ENCODE measurements at places on chromosomes 1 and 21.

DNA sequence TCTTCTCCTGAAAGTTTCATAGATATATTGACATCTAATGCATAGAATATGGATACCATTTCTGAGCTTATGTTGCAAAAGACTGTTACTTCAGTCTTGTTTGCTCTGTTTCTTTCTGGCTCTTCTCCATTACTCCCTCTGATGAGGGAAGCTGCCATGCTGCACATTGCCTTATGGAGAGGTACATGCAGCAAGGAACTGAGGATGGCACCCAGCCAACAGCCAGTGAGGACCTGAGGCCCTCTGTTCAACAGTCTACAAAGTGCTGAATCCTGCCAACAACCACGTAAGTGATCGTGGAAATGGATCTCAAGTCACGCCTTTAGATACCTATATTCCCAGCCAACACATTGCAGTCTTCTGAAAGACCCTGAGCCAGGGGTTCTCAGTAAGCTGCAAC is 66.6 kb upstream of the ADAMTS5 start:
- H3K4me3 ChIP-seq, result no peak overlapping the region
- no peak overlapping the region for H3K27ac ChIP-seq
- no peaks in the 10 kb centered on the region for H3K36me3 ChIP-seq
- DNase-seq, result no peak
- H3K27me3 ChIP-seq, result no peaks in the 10 kb centered on the region

- H3K4me1 ChIP-seq, result no peaks in the 10 kb centered on the region
- H3K27ac ChIP-seq, result no peak overlapping the region
- H3K4me3 ChIP-seq, result no peak overlapping the region
- peaks cover 16% of the 10 kb centered on the region for H3K27me3 ChIP-seq
- no peaks in the 10 kb centered on the region for H3K36me3 ChIP-seq
Observed at GRCh38 chr1:170682169-170682568, 18.2 kb downstream of the PRRX1 start.

- H3K4me1 ChIP-seq, result peaks cover 61% of the 10 kb centered on the region
- H3K4me3 ChIP-seq, result peak overlapping the region; percentile 99
- H3K27ac ChIP-seq, result peak overlapping the region; percentile 96
- no peaks in the 10 kb centered on the region for H3K27me3 ChIP-seq
- peaks cover 9% of the 10 kb centered on the region for H3K36me3 ChIP-seq
Observed at GRCh38 chr1:228082918-228083870, 686 bp downstream of the ARF1 start.

DNA sequence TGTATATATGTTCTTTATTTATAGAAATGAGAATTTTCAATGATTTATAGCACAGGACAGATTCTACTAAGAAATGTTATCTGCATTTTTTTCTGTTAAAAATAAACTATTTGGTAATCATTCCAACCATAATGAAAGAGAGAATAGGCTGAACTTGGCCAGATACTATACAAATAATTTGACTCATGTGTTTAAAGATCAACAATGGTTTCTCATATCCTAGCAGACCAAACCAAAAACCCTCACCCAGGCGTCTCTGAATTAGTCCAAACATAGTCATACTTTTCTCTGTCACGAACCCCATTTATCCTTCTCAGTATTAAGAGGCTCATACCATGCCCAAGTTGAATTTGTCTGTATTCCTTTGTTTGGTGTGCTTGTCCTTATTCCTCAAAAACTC is 40.3 kb downstream of the RPE65 start:
- no peak overlapping the region for H3K4me3 ChIP-seq
- no peaks in the 10 kb centered on the region for H3K36me3 ChIP-seq
- DNase-seq, result no peak
- H3K27me3 ChIP-seq, result no peaks in the 10 kb centered on the region
- H3K27ac ChIP-seq, result no peak overlapping the region

GRCh38 chr1:19130468-19130867 is 79.6 kb downstream of the UBR4 start:
- H3K4me1 ChIP-seq, result peaks cover under 1% of the 10 kb centered on the region
- peaks cover 79% of the 10 kb centered on the region for H3K36me3 ChIP-seq
- H3K27me3 ChIP-seq, result no peaks in the 10 kb centered on the region

DNA sequence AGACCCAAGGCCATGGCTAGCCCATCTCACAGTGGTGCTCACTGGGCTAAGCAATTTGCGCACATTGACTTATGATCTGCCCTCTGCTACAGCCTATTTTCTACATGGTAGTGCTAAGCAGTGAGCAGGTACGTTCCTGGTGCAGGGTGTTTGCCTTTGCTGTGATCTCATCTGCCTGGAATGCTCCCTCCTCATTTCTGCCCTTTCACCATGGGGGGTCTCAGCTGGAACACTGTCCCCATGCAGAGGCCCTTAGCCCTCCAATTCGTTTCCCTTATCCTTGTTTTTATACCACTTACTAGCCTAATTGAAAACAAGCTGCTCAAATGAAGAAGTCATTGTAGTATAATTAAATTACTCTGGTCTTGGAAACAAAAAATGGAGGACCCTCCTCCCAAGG is 2.0 kb upstream of the B3GALT5 start:
- peaks cover 48% of the 10 kb centered on the region for H3K27me3 ChIP-seq
- peaks cover 4% of the 10 kb centered on the region for H3K4me1 ChIP-seq
- H3K4me3 ChIP-seq, result no peak overlapping the region
- H3K36me3 ChIP-seq, result no peaks in the 10 kb centered on the region
- H3K27ac ChIP-seq, result no peak overlapping the region

GRCh38 chr1:156511644-156512043 is 11.1 kb upstream of the MEF2D start:
- H3K27ac ChIP-seq, result no peak overlapping the region
- no peaks in the 10 kb centered on the region for H3K27me3 ChIP-seq
- H3K4me1 ChIP-seq, result peaks cover 30% of the 10 kb centered on the region
- H3K4me3 ChIP-seq, result no peak overlapping the region
- no peaks in the 10 kb centered on the region for H3K36me3 ChIP-seq

DNA sequence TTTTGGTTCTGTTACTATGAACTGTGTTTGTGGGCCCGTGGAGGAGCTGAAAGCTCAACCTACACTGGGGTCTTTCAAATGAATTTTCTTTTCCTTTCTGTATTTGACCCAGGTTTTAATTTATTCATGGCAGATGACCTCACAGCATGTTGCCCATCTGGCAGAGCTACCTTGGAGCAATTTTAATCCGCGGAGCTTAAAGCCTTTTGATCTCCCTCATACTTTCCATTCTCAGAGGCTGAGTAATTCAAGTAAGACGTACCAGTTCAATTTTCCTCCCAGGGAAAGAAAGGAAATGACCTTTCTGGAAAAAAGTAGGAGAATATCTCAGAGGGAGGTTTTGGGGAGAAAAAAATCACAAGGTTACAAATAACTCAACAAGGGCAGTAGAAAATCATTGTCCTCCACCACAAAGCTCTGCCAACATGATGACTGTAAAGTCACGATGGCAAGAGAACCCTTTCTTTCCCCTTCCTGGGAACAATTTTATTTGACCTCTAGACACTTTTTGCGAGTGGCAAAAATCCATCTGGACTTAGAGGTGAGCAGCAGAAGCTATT is 21.6 kb upstream of the PCP4 start:
- H3K36me3 ChIP-seq, result no peaks in the 10 kb centered on the region
- H3K27ac ChIP-seq, result no peak overlapping the region
- no peak for DNase-seq
- H3K27me3 ChIP-seq, result no peaks in the 10 kb centered on the region

- no peaks in the 10 kb centered on the region for H3K4me1 ChIP-seq
- peaks cover 7% of the 10 kb centered on the region for H3K27me3 ChIP-seq
- peak overlapping the region; percentile 80 for H3K4me3 ChIP-seq
- DNase-seq, result peak; percentile 55
- H3K36me3 ChIP-seq, result no peaks in the 10 kb centered on the region
Observed at GRCh38 chr1:223363057-223363855, 720 bp downstream of the SUSD4 start.

- H3K27ac ChIP-seq, result no peak overlapping the region
- H3K4me3 ChIP-seq, result no peak overlapping the region
Observed at GRCh38 chr1:228214921-228215662, 7.2 kb downstream of the OBSCN start.

- H3K36me3 ChIP-seq, result no peaks in the 10 kb centered on the region
- no peaks in the 10 kb centered on the region for H3K4me1 ChIP-seq
- H3K27ac ChIP-seq, result no peak overlapping the region
- H3K4me3 ChIP-seq, result no peak overlapping the region
- no peak for DNase-seq
Observed at GRCh38 chr1:114609026-114609425, 27.6 kb upstream of the BCAS2 start.

DNA sequence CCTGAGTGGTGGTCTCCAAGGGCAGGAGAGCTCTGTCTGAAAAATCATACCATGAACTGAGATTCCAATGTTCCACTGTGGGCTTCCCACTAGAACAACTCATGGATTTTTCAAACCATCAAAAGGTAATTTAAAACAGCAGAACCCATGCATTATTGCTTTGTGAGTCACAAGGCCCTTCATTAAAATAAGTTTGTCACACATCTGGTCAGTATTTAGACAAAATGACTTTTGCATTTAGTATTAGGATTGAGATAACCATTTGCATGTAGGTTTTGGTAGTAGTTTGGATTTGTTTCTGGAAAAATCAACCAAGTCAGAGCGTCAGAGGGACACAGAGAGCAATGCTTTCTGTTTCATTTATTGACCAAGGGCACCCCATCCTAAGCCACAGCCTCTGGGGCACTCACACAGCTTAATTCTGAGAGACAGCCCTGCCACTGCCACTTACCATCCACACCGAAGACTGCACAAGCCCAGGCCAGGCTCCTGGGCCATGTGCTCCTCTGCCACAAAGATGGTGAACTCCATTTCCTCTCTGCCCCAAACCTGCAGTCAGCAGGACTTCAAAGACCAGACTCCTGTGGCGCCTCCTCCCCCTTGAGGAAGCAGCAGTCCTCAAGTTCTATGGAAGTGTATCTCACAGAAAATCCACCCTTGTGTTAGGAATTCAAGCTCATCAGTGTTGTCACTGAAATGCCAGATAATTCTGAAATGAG is 132.6 kb upstream of the DUSP10 start:
- no peaks in the 10 kb centered on the region for H3K36me3 ChIP-seq
- H3K27me3 ChIP-seq, result no peaks in the 10 kb centered on the region
- H3K4me3 ChIP-seq, result no peak overlapping the region
- DNase-seq, result peak; percentile 15

DNA sequence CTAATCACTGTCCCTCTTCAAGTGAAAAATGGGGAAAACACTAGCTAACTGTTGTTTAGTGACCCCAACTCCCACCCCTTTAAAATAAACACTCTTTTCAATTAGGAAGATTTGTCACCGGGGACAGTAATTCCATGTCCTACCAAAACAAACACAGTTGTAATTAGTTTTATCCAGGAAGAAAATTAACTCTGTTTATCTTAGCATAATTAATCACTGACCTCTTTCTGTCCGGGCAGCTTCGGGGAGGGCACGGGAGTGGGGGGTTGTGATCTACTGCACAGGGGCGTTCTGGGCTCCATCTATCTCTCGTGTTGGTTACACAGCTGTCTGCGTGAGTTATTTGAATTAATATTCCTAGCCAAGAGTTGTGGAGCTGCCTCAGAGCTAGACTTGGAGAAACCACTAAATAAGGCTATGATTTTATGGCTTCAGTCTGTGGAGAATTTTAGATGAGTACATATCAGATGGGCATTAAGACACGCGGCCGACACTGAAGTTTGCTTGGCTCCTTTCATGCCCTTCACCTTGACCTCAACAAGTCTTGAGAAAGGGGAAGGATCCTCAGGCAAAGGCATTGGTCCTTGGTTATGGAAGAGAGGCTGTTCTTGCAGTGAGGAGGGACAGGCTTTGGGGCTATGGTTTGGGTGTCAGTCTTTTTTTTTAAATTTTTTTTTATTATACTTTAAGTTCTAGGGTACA is 102.0 kb upstream of the TRABD2B start:
- no peak overlapping the region for H3K27ac ChIP-seq
- DNase-seq, result no peak
- H3K4me3 ChIP-seq, result no peak overlapping the region

GRCh38 chr1:24868016-24868875 is 61.8 kb downstream of the RUNX3 start:
- no peak overlapping the region for H3K4me3 ChIP-seq
- H3K27me3 ChIP-seq, result no peaks in the 10 kb centered on the region
- H3K4me1 ChIP-seq, result peaks cover 59% of the 10 kb centered on the region

DNA sequence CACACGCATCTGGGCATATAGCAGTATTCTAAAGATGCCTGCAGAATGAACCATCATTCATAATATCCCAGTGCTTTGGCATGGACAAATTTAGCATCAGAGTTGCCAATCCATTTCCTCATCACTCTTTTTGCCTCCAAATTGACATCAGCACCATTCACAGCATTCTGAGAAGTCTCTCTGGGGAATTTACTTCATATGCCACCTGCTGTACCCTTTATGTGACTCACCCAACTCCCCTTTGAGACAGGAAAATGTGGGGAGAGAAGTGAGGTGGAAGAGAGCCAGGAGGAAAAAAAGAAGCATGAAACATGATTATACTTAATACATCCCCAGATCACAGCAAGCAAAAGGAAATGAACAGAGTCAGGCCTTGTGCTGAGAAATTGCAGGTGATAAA is 37.4 kb downstream of the RAB3B start:
- no peak for DNase-seq
- peaks cover 2% of the 10 kb centered on the region for H3K4me1 ChIP-seq
- H3K36me3 ChIP-seq, result no peaks in the 10 kb centered on the region
- H3K4me3 ChIP-seq, result no peak overlapping the region
- H3K27me3 ChIP-seq, result peaks cover 8% of the 10 kb centered on the region
- H3K27ac ChIP-seq, result no peak overlapping the region

DNA sequence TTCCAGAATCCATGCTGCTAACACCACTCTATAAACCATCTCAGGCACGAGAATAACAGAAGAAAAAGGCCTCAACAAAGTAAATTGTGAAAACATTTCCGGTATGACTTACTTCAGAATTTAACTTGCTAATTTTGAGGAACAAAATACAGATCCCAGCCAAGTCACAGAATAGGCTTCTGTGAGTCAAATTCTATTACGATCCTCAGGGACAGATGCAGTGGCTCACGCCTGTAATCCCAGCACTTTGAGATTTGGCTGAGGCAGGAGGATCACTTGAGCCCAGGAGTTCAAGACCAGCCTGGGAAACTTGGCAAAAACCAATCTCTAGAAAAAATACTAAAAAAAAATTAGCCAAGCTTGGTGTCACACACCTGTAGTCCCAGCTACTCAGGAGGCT is 8.8 kb upstream of the CCDC27 start:
- no peak overlapping the region for H3K4me3 ChIP-seq
- H3K4me1 ChIP-seq, result peaks cover 18% of the 10 kb centered on the region
- no peak for DNase-seq
- H3K27ac ChIP-seq, result no peak overlapping the region

DNA sequence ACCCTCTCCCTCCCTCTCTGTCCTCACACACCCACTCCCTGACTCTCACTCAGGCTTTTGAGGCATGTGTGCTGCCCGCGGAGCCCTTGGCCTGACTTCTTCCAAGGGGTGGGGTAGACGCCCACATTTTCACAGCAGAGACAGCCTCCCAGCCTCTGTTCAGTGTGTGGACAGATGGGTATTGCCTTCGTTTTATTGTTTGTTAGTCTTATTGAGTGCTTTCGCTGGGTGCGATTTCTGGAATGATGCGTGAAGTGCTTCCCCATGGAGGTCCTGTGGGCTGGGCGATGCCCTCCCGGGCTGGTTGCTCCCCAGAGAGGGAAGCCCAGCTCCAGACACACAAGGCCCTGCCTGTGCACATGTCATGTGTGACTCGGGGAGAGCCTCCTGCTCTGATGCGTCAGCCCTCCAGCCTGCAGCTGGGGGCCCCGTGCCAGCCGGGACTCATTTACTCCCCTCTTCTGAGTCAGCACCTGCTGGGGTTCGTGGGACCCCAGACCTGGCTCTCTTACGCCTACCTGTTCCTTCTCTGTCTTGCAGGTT is 14.7 kb downstream of the PDXK start:
- H3K27me3 ChIP-seq, result no peaks in the 10 kb centered on the region
- H3K4me1 ChIP-seq, result peaks cover 9% of the 10 kb centered on the region
- no peak overlapping the region for H3K4me3 ChIP-seq
- no peak overlapping the region for H3K27ac ChIP-seq
- no peak for DNase-seq
- H3K36me3 ChIP-seq, result peaks cover 3% of the 10 kb centered on the region

Data from common myeloid progenitor, CD34-positive (primary cell).